ENCODE measurements at places on chromosomes 5 and 9. TPM values are rescaled to one million over a fixed set of nuclear protein-coding genes. Genes with fewer than 3 reads are reported as not detected.

Gene GPR151
- not detected for total RNA-seq

Gene SPATA6L
- 2.8 TPM for total RNA-seq

Gene GMCL2
- not detected for total RNA-seq

Gene SMIM3
- total RNA-seq = 13.1 TPM

Gene UBAC1
- 38.0 TPM for total RNA-seq

Gene RNF180
- 0.36 TPM for total RNA-seq

Gene BRINP1
- total RNA-seq = 0.17 TPM

Gene GPX8
- 34.2 TPM for total RNA-seq

Gene PCDHGB6
- 0.10 TPM for total RNA-seq

Gene DMRT2
- total RNA-seq = not detected

Gene GRPEL2
- total RNA-seq = 8.1 TPM

Gene ATP10B
- not detected for total RNA-seq
